ENCODE measurements at places on chromosomes 5 and 9.

DNA sequence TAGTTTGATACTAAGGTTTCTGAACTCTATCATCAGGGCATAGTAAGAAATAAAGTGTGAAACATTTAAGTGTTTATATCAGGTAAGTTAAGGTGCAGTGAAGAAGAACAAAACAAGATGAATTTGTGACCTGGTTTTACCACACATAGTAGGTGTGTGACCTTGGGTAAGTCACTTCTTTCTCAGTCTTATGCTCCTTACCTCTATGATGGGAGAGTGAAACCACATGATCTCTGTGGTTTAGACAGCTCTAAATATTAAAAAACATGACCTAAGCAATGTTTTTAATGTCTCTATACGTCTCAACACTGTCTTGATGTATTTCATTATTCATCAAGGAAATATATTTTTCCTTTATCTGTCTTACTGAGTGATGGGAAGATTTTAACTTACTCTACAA, 629.6 kb upstream of the DMAC1 start:
- no peak for DNase-seq

GRCh38 chr5:1312206-1312605, 17.3 kb upstream of the TERT start:
- DNase-seq, result no peak

DNA sequence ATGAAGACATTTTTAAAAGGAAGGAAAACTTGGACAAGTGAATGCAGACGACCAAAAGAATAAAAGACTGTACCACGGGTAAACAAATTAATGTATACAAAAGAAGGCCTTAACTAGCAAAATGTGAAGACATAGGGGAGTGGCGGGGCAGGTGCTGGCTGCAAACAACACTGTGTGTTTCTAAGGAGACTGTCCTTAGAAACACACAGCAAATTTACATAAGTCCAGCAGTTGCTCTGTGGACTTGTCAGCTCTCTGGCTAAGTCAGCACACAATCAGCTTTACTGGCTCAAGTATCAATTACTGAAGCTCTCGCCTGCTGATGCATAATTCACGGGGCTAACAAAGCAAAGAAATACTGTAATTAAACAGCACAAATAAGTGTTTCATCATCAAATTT, 24.8 kb downstream of the PTBP3 start:
- no peak for DNase-seq

- no peak for DNase-seq
Measured at GRCh38 chr9:12318732-12319685, 374.2 kb upstream of the TYRP1 start.

GRCh38 chr9:94895668-94896067, 169.2 kb downstream of the AOPEP start:
- DNase-seq, result no peak

GRCh38 chr9:19140259-19140658, 13.0 kb upstream of the PLIN2 start:
- no peak for DNase-seq

DNA sequence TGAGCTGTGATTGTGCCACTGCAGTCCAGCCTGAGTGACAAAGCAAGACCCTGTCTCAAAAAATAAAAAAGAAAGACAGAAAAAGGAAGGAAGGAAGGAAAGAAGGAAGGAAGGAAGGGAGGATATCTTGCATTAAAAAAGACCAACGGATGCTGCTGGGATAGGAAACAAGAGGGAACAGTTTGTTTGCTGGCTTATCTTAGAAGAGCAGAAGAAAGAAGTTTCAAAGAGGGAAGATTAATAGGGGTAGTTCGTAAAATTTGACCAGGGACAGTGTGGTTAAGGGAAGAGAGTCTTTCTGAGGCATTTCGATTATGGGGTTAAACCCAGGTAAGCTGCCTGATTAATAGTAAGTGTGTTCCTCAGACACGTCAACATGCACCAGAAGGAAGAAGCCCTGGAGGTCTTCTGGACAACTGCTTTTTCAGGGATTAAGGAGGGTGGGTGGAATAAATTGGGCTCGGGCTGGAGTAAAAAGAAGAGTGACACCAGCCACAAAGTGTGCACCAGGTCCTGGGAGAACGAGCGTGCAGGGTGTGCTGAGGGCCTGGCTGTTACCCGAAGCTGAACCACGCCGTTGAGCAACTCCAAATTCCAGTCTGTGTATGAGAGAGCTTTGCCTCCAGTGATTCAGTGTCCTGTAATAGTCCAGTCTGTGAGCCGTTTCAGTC, 24.8 kb downstream of the FYB1 start:
- no peak for DNase-seq

- DNase-seq, result no peak
Measured at GRCh38 chr9:34570376-34570775, 19.1 kb downstream of the CNTFR start.
